ENCODE measurements at places on chromosomes 12 and 14.

DNA sequence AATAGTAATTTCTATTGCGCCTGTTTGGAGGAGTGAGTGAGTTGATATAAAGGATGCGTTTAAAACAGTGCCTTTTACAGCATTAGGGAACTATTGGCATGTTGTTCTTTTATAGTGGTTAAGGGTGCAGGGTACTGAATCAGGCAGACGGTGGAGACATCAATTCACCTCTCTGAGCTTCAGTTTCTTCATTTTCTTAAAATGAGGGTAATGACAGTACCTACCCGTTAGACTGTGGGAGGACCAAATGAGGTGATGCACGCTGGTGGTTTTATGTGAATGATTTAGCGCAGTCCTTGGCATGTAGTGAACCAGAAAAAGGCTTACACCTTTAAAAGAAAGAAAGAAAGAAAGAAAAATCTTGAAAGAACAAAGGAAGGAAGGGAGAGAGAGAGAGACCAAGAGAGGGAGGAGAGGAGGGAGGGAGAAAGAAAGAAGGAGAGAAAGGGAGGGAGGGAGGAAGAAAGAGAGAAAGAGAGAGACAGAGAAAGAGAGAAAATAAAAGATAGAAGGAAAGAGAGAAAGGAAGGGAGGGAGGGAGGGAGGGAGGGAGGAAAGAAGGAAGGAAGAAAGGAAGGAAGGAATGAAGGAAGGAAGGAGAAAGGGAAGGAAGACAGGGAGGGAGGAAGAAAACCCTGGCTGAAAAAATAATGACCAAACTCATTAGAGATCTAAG, 22.2 kb upstream of the CCND2 start:
- no peak overlapping the region for H3K27ac ChIP-seq
- H3K27me3 ChIP-seq: no peaks in the 10 kb centered on the region
- H3K4me3 ChIP-seq: no peak overlapping the region
- no peaks in the 10 kb centered on the region for H3K4me1 ChIP-seq
- H3K36me3 ChIP-seq: no peaks in the 10 kb centered on the region
- DNase-seq: no peak

DNA sequence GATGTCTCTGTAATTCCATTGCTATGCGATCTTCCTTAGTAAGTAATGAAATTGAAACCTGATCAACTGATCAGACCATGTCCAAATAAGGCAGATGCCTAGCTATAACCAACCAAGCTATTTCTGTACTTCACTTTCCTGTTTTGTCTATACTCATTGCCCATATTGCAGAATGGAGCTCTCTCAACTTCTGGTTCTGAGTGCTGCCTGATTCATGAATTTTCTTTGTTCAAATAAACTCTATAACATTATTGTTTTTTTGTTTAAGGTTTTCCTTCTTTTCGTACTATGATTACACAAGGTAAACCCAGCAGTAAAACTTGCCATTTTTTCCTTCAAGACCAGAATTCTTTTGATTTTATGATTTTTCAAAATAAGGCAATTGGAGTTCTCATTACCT, 16.3 kb downstream of the COX16 start:
- H3K4me1 ChIP-seq: no peaks in the 10 kb centered on the region
- H3K27ac ChIP-seq: no peak overlapping the region
- no peaks in the 10 kb centered on the region for H3K27me3 ChIP-seq
- no peaks in the 10 kb centered on the region for H3K36me3 ChIP-seq
- H3K4me3 ChIP-seq: no peak overlapping the region

GRCh38 chr12:28710882-28711281, 438.2 kb upstream of the FAR2 start:
- no peaks in the 10 kb centered on the region for H3K36me3 ChIP-seq
- H3K27ac ChIP-seq: peak overlapping the region; percentile 48
- no peak overlapping the region for H3K4me3 ChIP-seq
- peaks cover 20% of the 10 kb centered on the region for H3K4me1 ChIP-seq

DNA sequence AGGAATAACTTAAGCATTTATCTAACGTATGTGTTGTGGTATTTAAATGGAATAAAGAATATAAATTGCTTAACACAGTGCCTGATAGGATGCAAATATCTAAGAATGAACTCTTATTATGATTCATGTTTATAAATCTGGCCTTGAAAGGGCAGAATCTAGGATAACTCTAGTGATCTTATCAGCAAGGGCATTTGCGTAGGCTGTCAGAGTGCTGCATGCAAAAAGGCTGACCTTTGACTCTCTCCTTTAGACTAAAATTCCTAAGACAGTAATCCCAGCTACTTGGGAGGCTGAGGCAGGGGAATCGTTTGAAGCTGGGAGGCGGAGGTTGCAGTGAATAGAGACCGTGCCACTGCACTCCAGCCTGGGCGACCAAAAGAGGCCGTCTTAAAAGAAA, 31.3 kb upstream of the ANP32D start:
- H3K4me1 ChIP-seq: no peaks in the 10 kb centered on the region
- DNase-seq: no peak
- no peak overlapping the region for H3K27ac ChIP-seq
- H3K27me3 ChIP-seq: no peaks in the 10 kb centered on the region

- H3K27me3 ChIP-seq: no peaks in the 10 kb centered on the region
- no peak for DNase-seq
- no peak overlapping the region for H3K4me3 ChIP-seq
- peaks cover 7% of the 10 kb centered on the region for H3K4me1 ChIP-seq
Measured at GRCh38 chr12:25651931-25652330, 98.8 kb upstream of the LMNTD1 start.

DNA sequence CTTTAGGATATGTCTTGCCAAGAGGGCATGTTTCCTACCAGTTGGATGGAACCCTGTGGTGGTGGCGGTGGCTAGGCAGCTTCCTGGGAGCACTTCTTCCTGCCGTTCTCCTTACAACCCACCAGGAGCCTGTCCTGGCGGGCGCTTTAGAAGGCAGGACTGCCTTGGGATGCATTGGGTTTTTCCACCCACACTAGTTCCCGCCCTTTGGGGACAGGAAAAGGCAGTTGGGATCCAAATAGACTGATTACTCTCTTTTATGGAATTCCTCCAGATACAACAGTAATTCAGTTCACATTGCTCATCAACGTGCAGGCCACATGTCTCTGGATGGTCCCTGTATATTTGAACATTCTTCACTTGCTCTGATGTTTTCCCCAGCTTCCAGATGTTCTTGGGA, 305.7 kb upstream of the SSTR1 start:
- no peak overlapping the region for H3K27ac ChIP-seq
- DNase-seq: peak; percentile 2
- H3K4me3 ChIP-seq: no peak overlapping the region
- peaks cover 2% of the 10 kb centered on the region for H3K27me3 ChIP-seq
- peaks cover 7% of the 10 kb centered on the region for H3K4me1 ChIP-seq

- no peaks in the 10 kb centered on the region for H3K27me3 ChIP-seq
- DNase-seq: no peak
- H3K27ac ChIP-seq: no peak overlapping the region
- peaks cover 13% of the 10 kb centered on the region for H3K4me1 ChIP-seq
- no peaks in the 10 kb centered on the region for H3K36me3 ChIP-seq
Measured at GRCh38 chr12:123954647-123955350, 17.8 kb downstream of the CCDC92 start.

- DNase-seq: no peak
- H3K4me1 ChIP-seq: no peaks in the 10 kb centered on the region
- no peak overlapping the region for H3K4me3 ChIP-seq
- H3K27ac ChIP-seq: no peak overlapping the region
- no peaks in the 10 kb centered on the region for H3K36me3 ChIP-seq
- H3K27me3 ChIP-seq: no peaks in the 10 kb centered on the region
Measured at GRCh38 chr12:130929363-130929762, 24.3 kb upstream of the ADGRD1 start.

GRCh38 chr12:108724054-108724889, 7.0 kb downstream of the CORO1C start:
- H3K27ac ChIP-seq: peak overlapping the region; percentile 98
- H3K36me3 ChIP-seq: peaks cover 5% of the 10 kb centered on the region
- no peaks in the 10 kb centered on the region for H3K27me3 ChIP-seq
- peaks cover 65% of the 10 kb centered on the region for H3K4me1 ChIP-seq

- H3K27me3 ChIP-seq: no peaks in the 10 kb centered on the region
- no peaks in the 10 kb centered on the region for H3K4me1 ChIP-seq
- peak; percentile 42 for DNase-seq
- no peak overlapping the region for H3K4me3 ChIP-seq
- H3K27ac ChIP-seq: no peak overlapping the region
Measured at GRCh38 chr14:79161571-79161970, 991.4 kb downstream of the NRXN3 start.

DNA sequence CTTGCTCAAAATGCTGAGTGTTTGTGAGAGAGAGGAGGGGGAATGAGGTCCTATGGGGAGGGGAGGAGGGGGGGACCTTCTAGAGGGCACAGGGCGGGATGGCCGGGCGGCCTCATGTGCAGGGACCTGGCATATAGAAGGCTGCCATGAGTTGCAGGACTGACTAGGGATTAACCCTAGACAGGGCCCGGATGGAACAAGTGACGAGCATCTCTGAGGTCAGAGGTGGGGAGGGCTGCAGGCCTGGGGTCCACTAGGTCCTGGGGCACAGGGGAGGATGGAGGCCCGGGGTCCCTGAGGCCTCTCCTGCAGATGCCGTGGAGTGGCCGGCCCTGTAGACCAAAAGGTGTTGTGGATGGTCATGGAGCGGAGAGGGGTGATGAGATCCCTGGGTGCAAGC, 104.0 kb upstream of the EIF5 start:
- no peak for DNase-seq
- H3K4me3 ChIP-seq: no peak overlapping the region
- H3K27me3 ChIP-seq: peaks cover 18% of the 10 kb centered on the region
- H3K36me3 ChIP-seq: no peaks in the 10 kb centered on the region
- H3K4me1 ChIP-seq: no peaks in the 10 kb centered on the region

GRCh38 chr14:93719256-93719655, 69.0 kb downstream of the PRIMA1 start:
- no peaks in the 10 kb centered on the region for H3K4me1 ChIP-seq
- H3K36me3 ChIP-seq: no peaks in the 10 kb centered on the region
- H3K27me3 ChIP-seq: no peaks in the 10 kb centered on the region
- DNase-seq: no peak

- H3K4me1 ChIP-seq: peaks cover 30% of the 10 kb centered on the region
- peak; percentile 86 for DNase-seq
- peak overlapping the region; percentile 8 for H3K27ac ChIP-seq
- H3K4me3 ChIP-seq: no peak overlapping the region
- no peaks in the 10 kb centered on the region for H3K27me3 ChIP-seq
Measured at GRCh38 chr14:91228112-91229004, 16.1 kb downstream of the GPR68 start.

- no peaks in the 10 kb centered on the region for H3K27me3 ChIP-seq
- no peaks in the 10 kb centered on the region for H3K36me3 ChIP-seq
- H3K4me1 ChIP-seq: no peaks in the 10 kb centered on the region
- no peak overlapping the region for H3K27ac ChIP-seq
- H3K4me3 ChIP-seq: no peak overlapping the region
Measured at GRCh38 chr12:82375201-82375600, 16.9 kb downstream of the METTL25 start.

DNA sequence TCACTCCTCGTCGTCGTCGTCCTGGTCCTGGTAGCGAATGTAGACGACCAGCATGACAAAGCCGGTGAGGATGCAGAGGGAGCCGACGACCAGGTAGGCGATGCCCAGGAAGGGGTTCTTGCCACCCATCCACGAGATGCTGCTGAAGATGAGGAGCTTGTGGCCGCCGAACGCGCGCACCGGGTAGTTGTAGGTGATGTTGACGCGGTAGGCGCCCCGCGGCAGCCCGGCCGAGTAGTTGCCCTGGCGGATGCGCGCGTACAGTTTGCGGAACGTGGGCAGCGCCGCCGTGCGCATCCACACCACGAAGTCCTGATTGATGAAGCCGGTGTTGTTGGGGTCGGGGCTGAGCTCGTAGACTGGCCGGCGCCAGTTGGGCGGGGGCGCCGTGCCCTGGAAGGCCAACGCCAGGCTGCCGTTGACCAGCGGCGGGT, 1.0 kb downstream of the TMEM30B start:
- H3K36me3 ChIP-seq: no peaks in the 10 kb centered on the region
- H3K4me1 ChIP-seq: peaks cover 6% of the 10 kb centered on the region
- no peak overlapping the region for H3K27ac ChIP-seq
- peak overlapping the region; percentile 64 for H3K4me3 ChIP-seq
- peaks cover 39% of the 10 kb centered on the region for H3K27me3 ChIP-seq
- DNase-seq: no peak

- H3K4me1 ChIP-seq: no peaks in the 10 kb centered on the region
- no peaks in the 10 kb centered on the region for H3K27me3 ChIP-seq
- no peaks in the 10 kb centered on the region for H3K36me3 ChIP-seq
- H3K4me3 ChIP-seq: no peak overlapping the region
- H3K27ac ChIP-seq: no peak overlapping the region
Measured at GRCh38 chr12:54689034-54689372, 40.8 kb upstream of the DCD start.

All from astrocyte (in vitro differentiated cells and primary cell).